T1000 (cell line): ENCODE measurements at places on chromosomes 2 and 18.

- no peak for DNase-seq
Measured at GRCh38 chr2:105249181-105249580, 7.6 kb downstream of the GPR45 start.

DNA sequence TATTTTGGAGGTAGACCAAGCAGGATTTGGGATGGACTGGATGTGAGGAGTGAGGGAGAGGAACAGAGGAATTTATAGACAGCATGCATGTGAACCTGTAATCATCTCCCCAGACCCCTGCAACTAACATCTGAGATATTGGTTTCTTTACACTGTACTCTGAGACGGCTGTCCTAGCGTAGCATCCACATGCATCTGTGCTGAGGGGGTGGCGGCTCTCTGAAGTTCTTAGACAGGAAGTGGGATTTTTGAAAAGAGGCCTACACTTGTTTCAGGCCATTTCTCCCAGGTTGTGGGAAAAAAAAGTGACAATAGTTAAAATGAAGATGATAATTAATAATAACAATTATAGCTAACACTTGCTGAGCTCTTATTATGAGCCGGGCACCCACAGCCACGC, 150.2 kb upstream of the GATA6 start:
- no peak for DNase-seq

DNA sequence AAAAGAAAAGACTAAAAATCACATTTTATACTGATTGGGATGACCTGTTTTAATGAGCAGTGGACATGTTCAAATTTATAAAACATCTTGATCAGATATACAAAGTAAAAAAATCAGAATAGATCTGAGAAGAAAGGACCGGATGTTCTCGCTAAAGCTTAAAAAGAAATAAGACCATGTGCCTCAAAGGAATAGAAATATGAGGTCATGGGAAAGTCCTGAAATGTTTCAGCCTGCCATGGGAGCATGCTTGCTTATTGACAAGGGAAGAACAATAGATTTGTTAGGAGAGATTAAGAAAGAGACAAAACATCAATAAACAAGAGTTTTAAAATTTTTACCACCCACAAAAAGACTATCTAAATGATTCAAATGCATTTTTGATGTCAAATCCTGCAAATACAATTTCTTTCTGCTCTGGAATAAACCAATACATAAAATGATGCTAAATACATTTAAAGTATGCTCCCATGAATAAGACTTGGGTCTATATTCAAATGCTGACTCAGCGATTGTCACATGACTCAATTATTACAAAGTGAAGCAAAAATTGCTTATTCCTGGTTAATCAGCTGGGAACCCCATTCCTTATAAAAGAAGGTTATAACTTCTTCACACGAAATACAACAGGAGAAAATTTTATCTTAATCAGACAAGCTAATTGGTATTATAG, 633.9 kb upstream of the PKDCC start:
- no peak for DNase-seq

- DNase-seq, result no peak
Measured at GRCh38 chr2:152573168-152573567, 144.1 kb downstream of the PRPF40A start.

DNA sequence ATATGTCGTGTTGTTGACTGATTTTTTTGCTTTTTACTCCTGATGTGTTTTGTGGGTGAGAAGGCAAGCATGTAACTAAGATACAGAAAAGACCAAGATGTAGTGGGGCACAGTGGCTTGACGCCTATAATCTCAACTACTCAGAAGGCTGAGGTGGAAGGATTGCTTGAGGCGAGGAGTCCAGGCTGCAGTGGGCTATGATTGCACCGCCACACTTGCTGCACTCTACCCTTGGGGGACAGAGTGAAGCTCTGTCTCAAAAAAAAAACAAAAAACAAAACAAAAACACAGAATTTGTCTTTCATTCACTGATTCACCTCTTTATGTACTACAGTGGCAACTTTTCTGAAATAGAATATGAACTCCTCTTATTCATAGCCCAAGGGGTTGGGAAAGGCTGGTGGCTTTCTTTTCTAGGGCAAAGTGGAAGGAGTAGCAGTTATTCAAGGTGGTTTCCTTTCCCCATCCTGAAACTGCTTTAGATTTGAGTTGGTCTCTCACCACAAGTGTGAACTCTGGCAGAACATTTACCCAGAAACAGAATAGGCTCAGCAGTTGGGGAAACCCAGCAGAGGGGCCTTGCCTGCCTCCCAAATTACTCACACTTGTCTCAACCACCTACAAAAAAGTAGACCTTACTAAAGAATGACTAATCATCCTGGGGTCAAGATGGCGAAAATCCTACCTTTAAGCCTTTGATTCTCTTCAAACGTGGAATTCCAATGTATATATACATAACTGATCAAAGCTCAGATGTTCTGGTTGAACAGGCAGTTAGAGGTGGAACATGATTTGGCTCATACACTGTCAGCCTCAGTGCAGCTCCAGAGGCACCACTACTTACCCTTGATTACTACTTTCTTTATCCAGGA, 6.5 kb downstream of the TANK start:
- DNase-seq, result no peak

DNA sequence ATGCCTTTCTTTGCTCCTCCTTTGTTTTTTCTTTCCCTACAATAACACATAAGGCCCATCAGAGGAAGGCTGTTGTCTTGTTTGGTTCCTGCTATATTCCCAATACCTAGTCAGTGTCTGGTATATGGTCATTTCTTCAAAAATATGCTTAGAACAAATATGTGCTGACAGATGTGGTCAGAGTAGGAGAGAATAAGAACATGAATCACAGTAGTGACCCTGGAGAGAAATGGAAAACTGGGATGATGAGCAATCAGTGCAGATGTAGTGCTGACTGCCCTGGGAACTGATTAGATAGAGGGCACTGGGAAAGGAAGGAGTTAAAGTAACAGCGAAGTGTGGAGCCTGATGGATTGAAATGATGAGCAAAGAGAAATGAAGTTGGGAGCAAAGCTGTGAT, 189.4 kb upstream of the LHCGR start:
- no peak for DNase-seq

DNA sequence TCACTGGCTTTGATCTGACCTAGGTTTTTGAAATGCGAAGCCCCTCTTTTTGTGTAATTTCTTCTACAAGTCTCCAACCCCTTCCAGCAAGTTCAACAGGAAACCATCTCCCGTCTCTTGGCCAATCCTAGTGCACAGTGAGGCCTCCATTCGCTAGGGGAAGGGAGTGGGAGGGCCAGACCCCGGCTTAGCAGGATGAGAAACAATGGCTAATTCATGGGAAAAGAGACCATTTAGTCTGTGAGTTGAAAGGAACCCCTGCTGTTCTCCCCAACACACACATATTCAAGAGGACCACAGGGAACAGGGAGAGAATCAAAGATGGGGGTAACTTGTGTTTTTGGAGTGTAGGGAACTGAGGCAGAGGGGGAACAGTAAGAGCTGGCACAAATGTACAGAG, 83.0 kb downstream of the RTN4 start:
- no peak for DNase-seq

DNA sequence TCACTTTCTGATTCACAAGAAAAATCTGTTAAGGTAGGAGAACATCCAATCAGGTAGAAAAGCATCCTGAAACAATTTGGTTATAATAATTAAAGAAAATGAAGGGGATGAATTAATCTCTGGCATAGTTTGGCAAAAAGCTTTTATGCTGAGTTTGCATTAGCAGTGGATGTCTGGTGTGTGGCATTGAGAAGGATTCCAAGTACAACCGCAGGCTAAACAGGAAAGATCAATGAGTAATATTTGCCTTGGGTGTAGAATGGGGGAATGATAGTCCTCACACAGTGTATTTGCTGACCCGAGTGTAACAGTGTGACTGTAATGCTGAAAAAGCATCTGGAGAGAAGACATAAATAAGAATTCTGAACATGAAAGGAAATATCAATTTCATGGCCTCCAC, 68.3 kb upstream of the SESTD1 start:
- DNase-seq, result no peak

DNA sequence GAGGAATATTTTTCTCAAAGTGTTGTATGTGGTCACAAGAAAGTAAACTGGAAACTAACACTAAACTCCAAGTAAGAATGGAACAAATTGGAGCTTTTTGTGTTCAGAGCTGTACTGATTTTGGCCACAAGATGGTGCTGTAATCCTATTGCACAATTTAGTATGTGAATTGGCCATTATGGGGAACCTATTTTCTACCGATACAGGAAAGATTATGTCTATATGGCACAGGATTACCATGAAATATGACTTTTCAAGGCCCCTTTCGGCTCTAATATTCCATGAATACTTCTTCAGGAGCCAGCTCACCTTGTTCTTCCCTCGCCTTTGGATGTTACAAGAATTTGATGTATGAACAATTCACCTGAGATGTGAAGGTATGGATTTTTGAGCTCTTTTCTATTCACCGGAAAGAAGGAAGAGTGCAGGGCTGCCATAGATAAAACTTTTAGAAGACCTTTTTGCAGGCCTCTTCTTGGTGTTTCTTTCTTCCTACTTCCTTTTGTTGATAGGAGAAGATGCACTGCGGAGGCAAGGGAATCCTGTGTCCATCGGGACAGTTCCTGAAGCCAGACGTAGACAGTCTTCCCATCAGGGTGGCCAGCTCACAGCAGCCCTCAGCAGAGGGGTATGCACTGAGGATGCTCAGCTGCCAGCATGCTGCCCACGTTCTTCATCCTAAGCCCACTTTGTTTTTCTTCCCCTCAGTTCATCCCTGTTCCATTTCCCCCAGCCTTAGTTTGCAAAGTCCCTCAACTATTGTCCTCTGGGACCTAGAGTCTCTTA, 13.3 kb downstream of the MRPL44 start:
- peak; percentile 4 for DNase-seq

- no peak for DNase-seq
Measured at GRCh38 chr18:57502624-57503023, 67.5 kb downstream of the ONECUT2 start.

- DNase-seq, result no peak
Measured at GRCh38 chr18:36530676-36531405, 233.3 kb downstream of the FHOD3 start.

- DNase-seq, result no peak
Measured at GRCh38 chr2:99940963-99941362, 201.4 kb downstream of the AFF3 start.

DNA sequence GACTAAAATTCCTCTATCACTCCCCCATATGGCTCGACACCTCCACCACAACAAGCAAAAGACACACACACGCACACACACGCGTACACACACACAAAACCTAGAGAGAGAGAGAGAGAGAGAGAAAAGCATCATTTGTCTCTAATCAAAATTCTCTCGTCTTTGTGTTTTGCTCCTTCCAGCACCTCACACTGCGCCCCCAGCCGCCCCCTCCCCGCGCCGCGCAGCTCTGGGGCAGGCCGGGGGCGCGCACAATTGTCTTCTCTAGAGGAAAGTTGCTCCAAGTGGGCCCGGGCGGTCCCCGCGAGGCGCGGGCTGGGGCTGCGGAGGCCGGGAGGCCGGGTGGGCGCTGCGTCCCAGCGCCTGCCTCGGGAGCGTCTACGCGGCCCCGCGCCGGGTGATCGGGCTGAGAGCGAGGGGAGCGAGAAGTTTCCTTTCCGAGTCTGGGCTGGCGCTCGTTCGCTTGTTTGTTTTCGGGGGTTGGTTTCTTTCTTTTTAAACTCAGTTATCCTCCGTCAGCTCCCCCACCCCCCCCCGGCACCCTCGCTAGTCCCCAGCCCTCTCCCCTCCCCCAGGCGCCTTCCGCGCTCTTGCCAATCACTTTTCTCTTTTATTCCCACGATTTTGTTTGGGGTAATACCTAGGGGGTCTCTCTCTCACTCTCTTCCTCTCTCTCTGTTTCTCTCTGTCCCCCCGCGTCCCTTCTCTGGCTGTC, 4.1 kb downstream of the ZEB2 start:
- DNase-seq, result no peak

- no peak for DNase-seq
Measured at GRCh38 chr2:100301881-100302584, 20.3 kb downstream of the LONRF2 start.

GRCh38 chr2:28600181-28600580, 104.3 kb downstream of the PLB1 start:
- no peak for DNase-seq

DNA sequence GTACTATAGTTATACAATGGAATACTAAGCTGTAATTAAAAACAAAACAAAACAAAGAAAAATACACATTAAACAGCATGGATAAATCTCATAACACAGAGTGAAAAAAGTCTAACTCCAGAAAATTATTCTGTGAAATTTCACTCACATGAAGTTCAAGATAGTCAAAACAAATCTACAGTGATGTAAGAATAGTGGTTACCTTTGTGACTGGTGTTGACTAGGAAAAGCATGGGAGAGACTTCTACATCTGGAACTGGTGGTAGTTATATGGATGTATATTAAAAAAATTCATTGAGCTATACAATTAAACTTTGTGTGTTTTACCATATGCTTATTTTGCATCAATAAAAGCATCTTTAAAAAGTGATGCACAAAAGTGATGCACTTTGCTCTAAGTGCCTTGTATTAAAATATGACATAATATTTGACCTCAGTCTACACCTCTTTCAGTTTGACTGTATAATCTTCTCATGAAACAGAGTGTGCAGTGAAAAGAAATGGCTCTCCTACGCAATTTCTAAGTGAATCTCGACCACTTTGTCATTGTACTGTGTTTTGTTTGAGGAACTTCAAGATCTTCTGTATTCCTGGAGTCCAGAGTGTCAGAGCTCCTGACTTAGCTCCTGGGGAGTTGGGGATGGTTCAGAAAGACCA, 28.0 kb downstream of the STAT4 start:
- DNase-seq, result no peak

GRCh38 chr18:46294318-46294717, 190.1 kb downstream of the HAUS1 start:
- DNase-seq, result no peak

GRCh38 chr2:73290049-73290839, 3.1 kb downstream of the EGR4 start:
- DNase-seq, result no peak

GRCh38 chr18:51051105-51051712, 21.2 kb downstream of the SMAD4 start:
- no peak for DNase-seq

- no peak for DNase-seq
Measured at GRCh38 chr2:95052307-95052706, 26.8 kb downstream of the MAL start.

- DNase-seq, result no peak
Measured at GRCh38 chr2:219576505-219577388, 4.6 kb downstream of the INHA start.

DNA sequence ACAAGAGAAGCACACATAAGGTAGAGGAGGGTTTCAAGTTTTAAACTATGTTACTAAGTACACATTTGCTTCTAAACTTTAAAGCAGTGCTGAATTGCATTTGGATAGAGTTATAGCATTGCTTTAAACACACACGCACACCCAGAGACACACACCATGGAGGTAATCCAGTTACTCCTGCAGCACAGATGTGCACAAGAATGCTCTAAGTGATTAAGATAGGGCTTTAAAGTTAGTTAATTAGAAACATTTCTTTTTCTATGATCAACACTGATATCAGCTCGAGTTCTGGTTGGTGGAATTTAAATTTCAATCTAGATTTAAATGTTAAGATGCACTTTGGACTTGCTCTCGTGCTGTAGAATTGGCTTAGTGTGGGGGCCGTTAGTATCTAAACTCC, 492.3 kb downstream of the ZEB2 start:
- DNase-seq, result no peak

GRCh38 chr2:67927501-67927900, 135.3 kb downstream of the C1D start:
- DNase-seq, result no peak

GRCh38 chr2:105072039-105072438, 34.2 kb downstream of the MRPS9 start:
- no peak for DNase-seq
